Caki2 (cell line): ENCODE measurements at places on chromosomes 5 and 9.

GRCh38 chr9:98334796-98335195 lies 79.3 kb upstream of the TBC1D2 start:
- DNase-seq = no peak

DNA sequence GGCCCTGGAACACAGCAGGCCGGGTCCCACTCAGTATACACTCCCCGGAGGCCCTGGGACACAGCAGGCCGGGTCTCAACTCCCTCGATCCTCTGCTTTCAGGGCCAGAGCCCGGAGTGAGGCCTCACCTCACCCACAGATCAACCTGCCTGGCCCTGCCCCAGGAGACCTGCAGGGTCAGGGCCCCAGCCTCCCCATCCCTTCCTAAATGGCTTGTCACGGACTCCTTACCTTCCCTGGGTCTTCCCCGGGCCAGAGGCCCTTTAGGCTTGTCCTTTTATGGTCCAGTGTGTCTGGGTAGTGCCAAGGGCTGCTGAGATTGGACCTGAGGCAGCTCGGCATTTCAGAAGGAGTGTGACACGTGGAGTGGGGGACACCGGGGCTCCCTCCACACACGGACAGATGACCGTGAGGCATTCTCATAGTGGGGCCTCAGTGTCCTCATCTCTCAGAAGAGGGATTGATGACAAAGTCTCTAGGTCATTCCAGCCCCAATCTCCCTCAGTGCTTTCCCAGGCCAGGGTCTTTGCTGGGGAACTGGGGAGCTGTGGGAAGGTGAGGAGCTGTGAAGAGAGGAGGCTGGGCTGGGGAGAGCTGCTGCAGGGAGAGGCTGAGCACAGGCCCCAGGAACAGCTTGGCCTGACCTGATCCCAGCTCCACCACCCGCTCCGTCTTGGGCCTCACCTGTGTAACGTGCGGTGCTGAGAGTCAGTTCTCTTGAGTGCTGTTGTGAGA lies 18.0 kb upstream of the PLEKHG4B start:
- DNase-seq = no peak

DNA sequence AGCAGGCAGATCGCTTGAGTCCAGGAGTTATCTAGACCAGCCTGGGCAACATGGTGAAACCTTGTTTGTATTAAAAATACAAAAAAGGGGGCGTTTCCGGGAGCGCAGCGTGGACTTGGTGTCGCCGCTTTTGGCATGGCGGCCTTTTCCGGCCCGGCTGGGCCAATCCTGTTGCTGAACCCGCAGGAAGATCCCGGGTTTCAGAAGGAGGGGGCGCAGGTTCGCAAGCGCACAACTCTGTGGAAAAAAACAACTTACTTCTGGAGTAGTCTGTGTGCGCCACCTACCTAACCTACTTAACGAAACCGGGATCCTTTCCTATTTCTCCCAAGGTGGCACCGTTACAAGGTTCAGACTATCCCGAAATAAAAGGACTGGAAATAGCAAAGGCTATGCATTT lies 198.6 kb downstream of the MSX2 start:
- no peak for DNase-seq

- no peak for DNase-seq
Measured at GRCh38 chr9:131461166-131461565, 41.6 kb upstream of the POMT1 start.

- DNase-seq = peak; percentile 83
Measured at GRCh38 chr9:126630458-126631237, 16.9 kb downstream of the LMX1B start.
